ENCODE measurements at places on chromosomes 1 and 21.
A peak's percentile ranks its signal among the peaks of the same experiment; 100 is the strongest.

DNA sequence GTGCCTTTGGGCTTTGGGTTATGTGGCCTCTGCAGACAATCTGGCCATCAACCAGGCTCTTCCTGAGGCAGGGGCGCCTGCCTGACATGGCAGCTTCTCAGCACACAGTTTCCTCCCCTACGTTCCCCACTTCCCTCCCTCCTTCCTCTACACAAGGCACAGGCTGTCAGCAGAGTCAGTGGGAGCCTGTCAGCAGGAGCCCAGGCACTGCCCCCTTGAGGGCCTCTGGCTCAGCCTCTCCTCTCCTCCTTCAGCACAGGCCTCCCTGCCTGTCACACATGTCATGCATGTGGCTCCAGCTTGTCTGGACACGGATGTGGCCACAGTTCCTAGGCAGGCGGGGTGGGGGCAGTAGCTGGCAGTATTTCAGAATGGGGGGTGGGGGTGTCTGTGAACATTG is 52.2 kb upstream of the ARTN start:
- DNase-seq, result no peak

DNA sequence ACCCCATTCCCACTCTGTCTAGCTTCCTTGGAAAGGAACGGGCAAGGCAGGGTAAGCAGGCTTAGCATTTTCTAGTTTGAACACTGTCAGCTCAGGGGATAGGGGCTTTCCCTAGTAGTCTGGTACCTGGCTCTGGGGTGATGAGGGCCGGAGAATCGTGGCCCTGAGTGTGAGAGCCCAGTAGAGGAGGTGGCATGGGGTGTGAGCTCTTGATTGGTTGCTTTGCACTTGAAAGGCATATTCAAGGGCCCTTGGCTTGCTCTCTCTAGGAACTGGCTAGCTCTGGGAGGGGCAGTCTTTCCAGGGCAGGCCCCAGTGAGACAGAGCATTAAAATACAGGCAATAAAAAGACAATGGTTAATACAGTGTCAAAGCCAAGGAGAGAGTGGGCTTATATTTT is 10.8 kb upstream of the EXTL1 start:
- DNase-seq, result no peak

DNA sequence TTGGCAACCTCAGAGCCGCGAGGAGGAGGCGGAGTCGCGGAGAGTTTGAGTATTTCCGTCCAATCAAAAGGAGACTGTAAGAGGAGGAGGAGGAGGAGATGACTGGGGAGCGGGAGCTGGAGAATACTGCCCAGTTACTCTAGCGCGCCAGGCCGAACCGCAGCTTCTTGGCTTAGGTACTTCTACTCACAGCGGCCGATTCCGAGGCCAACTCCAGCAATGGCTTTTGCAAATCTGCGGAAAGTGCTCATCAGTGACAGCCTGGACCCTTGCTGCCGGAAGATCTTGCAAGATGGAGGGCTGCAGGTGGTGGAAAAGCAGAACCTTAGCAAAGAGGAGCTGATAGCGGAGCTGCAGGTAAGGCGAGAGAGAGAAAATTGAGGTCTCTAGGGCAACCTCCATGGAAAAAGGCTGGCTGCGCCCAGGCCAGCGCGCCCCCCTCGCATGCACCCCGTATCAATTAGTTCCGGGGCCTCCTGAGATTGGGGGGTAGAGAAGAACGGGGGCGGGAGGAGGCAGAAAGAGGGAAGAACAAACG is at the start of gene PHGDH:
PHGDH (plus strand) TSS at position 131 of the 538 bp plus-strand sequence; CDS start at position 220, 89 bp downstream.
- peak; percentile 40 for DNase-seq

DNA sequence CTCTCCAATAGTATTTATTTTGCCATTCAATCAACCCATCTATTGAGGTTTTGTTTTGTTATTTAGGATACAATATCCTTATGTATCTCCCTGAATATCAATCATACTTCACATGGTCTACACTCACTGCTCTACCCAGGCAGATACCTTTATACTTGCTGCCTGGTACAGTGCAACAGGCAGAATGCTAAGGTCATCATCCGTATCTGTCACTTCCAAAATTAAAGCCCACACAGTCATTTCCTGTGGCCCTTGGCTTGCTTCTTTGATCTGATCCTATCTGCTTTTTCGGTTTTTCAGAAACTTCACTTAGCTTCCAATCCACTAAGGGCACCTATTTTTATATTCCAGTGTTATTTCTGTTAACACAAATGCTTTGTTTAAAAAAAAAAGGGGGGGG is 22.3 kb upstream of the ZZZ3 start:
- DNase-seq, result no peak

- DNase-seq, result no peak
These were observed 4.6 kb downstream of the LRRC3 start for GRCh38 chr21:44459712-44460440.
